NCI-H460 (cell line): ENCODE measurements at places on chromosomes 11 and 22. TPM values are rescaled to one million over a fixed set of nuclear protein-coding genes. Genes with fewer than 3 reads are reported as not detected.

DNA sequence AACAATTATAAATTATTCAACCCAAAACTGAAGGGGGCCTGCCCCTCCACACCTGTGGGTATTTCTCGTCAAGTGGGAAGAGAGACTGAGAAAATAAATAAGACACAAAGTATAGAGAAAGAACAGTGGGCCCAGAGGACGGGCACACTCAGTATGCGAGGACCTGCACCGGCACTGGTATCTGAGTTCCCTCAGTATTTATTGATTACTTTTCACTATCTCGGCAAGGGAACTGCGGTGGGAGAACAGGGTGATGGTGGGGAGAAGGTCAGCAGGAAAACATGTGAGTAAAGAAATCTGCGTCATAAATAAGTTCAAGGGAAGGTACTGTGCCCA lies 3.2 kb downstream of the C11orf54 start:
- no peak for DNase-seq

GRCh38 chr11:32420937-32421901 lies 14.1 kb downstream of the WT1 start:
- DNase-seq, result no peak

GRCh38 chr22:45626198-45626651 lies 45.4 kb upstream of the ATXN10 start:
- DNase-seq, result no peak

DNA sequence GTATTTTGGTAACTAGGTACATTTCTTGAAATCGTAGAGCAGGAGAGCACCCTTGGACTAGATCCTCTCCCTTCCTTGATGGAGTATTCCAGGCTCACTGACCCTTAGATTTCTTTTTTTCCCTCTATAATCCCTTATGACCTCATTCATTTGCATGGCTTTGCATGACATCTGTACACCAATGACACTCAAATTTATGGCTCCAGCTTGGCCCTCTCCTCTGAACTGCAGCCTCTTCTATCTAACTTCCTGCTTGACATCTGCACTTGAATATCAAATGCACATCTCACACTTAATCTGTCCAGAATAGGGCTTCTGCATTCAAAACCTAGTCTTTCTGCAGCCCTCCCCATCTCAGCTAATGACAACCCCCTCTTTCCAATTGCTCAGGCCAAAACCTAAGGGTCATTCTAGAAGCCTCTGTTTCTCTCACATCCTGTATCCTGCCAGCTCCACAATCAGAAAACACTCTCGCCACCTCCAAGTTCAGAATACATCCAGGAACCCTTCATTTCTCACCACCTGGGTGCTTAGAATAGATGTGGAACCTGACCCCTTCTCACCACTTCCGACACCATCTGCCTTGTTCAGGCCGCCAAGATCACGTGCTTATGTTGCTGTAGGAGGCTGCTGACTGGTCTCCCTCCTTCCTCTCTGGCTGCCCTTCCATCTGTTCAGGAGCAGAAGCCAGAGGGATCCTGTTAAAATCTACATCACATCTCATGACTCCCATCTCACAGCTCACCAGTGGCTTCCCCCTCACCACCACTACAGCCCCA lies 138.9 kb upstream of the MTNR1B start:
- DNase-seq, result no peak

- DNase-seq, result no peak
Measured at GRCh38 chr22:28229566-28230485, 310.8 kb upstream of the PITPNB start.

GRCh38 chr22:41818011-41818410 lies 14.9 kb upstream of the SREBF2 start:
- no peak for DNase-seq

GRCh38 chr22:49678137-49678841 lies 149.4 kb downstream of the BRD1 start:
- DNase-seq, result no peak

DNA sequence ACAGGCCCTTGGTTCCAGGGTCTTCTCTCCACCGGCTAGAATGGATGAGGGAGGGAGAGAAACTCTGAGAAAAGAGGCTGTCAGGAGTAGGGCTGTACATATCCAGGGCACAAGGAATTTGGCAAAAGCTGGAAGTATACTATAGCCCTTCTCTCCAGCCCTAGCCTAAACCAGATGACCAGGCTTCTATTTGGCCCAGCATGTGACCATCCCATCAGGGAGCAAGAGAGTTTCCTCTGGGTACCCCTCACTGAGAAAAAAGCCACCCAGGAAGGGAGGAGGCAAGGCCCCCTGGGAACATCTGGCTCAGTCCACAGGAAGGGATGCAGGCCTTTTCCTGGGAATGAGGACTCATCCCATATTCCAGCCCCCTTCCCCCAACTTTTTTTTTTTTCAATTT lies 8.3 kb downstream of the CD44 start:
- no peak for DNase-seq

GRCh38 chr22:32336121-32336603 lies 21.5 kb upstream of the RFPL3 start:
- DNase-seq, result no peak

- no peak for DNase-seq
Measured at GRCh38 chr11:78266451-78266850, 77.7 kb downstream of the USP35 start.

GRCh38 chr11:20258376-20258895 lies 98.2 kb upstream of the DBX1 start:
- DNase-seq, result no peak

- no peak for DNase-seq
Measured at GRCh38 chr11:102240502-102240901, 76.8 kb upstream of the BIRC3 start.

- no peak for DNase-seq
Measured at GRCh38 chr11:118147502-118147901, 5.1 kb downstream of the SCN4B start.

Gene CALCA
- 0.29 and 1.3 TPM in 2 replicates for total RNA-seq

Gene KCNK7
- not detected in 2 replicates for total RNA-seq

Gene EXPH5
- total RNA-seq, result 2.5 and 2.7 TPM in 2 replicates

Gene ST3GAL4
- 22.3 and 31.3 TPM in 2 replicates for total RNA-seq

Gene PHLDA2
- 5.6 and 7.7 TPM in 2 replicates for total RNA-seq
